ENCODE measurements at places on chromosomes 16 and 17.

DNA sequence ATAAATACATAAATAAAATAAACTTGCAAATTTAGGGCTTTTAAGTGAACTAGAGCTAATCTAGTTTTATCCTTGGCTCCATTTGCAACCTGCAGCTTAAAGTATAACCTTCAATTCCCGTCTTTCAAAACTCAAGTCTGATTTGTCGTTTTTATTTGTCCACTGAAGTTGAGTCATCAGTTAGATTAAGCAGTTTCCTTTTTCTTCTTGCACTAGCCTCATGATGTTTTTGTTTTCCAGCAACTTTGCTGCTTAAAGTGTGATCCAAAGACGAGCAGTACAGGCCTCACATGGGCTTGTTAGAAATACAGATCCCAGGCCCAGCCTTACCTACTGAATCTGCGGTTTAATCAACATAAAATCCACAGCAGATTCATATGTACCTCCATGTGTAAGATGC is 13.8 kb downstream of the ARSG start:
- no peak for DNase-seq

DNA sequence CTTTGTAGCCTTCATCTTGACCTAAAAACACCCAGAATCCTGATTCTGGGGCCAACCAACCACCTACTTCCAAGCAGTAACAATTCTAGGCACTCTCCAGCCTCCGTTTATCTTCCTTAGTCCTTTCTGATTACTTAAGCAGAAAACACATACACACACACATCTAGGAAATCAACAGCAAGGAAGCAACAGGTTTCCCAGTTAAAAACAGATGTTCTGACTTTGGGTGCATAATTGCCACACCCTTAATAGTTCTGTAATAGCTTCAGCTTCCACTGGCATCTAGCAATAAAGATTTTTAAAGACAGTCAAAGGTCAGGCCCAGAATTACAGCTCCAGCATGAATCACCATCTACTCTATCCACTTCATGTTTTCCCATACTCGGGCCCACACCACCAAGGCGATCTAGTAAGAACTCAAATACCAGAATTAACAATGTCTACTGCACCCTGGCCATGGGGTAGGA is 2.6 kb downstream of the ARHGAP17 start:
- no peak for DNase-seq

DNA sequence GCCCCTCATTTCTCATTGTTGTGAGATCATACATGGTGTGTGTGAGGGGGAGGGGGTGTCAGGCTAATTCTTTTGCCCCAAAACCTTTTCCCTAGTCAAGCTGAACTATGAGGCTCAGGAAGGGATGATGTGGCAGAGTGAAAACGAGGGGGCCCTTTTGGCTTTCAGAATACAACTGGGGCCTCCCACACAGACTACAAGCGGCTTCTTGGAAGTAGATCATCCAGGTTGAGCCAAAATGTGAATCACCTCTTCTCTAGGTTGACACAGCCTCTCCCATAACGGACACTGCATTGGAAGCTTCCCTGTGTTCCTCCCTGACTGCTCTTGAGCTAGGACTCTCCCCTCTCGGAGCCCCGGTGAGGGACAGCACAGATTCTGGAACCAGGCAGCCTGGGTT is 2.3 kb upstream of the ALKBH5 start:
- DNase-seq, result no peak

GRCh38 chr17:77398274-77398673 is 257.5 kb downstream of the SEC14L1 start:
- DNase-seq, result no peak

DNA sequence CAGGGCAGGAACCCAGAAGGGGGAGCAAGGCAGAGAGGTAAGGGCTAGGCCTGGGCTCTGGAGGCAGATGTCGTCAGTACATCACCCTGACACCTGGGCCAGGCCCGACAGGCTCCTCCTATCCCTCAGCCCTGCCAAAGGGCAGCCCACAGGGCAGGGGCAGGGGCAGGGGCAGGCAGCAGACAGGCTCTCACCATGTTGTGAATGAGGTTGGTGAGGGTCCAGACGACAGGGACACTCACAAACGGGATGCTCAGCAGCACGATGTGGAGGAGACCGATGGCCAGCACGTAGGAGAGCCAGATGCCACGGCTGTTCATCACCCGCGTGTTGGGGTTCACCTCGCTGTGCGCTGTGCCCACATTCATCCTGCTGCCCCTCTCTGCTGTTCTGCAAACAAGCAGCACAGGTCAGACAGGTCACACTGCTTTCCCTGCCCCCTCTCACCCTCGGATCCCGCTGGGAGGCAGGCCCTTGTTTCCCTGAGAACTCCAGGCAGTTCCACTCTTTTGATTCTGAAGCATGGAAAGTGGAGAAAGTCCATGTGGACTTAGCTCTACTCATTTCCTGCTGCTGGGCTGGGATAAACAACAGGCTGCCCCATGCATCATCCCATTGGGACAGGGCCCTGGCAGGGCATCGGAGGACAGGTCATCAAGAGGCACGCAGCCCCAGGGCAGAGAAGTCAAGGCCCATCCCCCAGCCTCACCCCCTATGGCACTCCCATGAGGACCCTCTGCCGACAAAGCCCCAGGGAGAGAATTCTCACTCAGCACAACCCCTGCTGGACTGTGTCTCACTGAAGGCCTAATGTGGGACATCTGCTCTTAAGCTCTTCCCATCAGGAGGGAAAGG is 3.3 kb downstream of the ORMDL3 start:
- DNase-seq, result no peak

- DNase-seq, result no peak
Observed at GRCh38 chr17:74928786-74929185, 4.7 kb downstream of the OTOP2 start.

- DNase-seq, result no peak
Observed at GRCh38 chr16:9966569-9967157, 215.6 kb downstream of the GRIN2A start.

DNA sequence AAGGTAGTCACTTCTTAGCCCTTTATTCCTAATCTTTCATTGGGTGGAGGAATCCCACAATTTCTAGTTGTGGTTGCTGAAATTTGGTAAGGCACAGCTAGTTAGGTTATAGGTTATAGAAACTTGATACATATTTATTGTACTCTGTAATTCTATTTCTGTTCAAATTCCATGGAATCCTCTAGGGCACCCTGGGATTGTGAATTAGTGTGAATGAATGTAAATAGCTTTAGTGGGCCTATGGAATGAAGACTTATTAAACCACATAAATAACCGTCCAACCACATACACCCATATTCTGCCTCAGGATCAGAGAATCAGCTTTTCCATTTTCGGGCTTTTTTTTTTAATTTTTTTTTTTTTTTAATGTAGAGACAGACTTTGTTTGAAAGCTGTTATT is 9.2 kb downstream of the TANC2 start:
- DNase-seq, result no peak

Measured in T follicular helper cell (primary cell).